ENCODE measurements at places on chromosomes 16 and 17. TPM values are rescaled to one million over a fixed set of nuclear protein-coding genes. Genes with fewer than 3 reads are reported as not detected.

HOXB7 gene
- 2.4 TPM for total RNA-seq

GRCh38 chr17:60230358-60230757 is 80.6 kb downstream of the CA4 start:
- no peaks in the 10 kb centered on the region for H3K4me1 ChIP-seq
- no peak overlapping the region for H3K4me3 ChIP-seq
- H3K27me3 ChIP-seq, result no peaks in the 10 kb centered on the region
- H3K27ac ChIP-seq, result no peak overlapping the region

DNA sequence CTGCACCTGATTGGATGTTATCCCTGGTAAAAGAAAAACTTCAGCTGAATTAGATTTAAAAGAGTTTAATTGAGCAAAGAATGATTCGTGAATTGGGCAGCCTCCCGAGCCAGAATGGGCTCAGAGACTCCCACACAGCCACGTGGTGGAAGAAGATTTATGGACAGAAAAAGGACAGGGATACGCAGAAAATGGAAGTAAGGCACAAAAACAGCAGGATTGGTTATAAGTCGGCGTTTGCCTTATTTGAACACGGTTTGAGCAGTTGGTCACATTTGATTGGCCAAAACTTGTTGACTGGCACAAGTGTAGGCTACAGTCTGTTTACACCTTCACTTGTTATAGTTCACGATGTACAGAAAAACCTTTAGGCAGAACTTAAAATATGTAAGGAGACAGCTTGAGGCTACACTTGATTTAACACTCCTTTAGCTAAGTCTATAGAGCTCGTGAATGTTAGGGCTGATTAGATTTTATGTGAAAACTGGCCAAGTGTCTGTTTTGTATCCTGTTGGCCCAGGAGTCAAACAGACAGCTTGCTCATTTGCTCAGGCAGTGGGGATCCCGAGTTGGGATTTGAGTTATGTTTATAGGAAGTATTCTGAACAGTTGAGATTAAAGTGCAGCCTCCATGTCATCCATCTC is 119.5 kb upstream of the SHISA6 start:
- H3K36me3 ChIP-seq, result no peaks in the 10 kb centered on the region
- no peak overlapping the region for H3K4me3 ChIP-seq
- no peak for DNase-seq
- H3K27me3 ChIP-seq, result no peaks in the 10 kb centered on the region

EPN3 gene
- total RNA-seq, result 1.5 TPM

SMTNL2 gene
- total RNA-seq, result 6.4 TPM

- H3K4me1 ChIP-seq, result peaks cover 19% of the 10 kb centered on the region
- no peak overlapping the region for H3K4me3 ChIP-seq
- no peaks in the 10 kb centered on the region for H3K27me3 ChIP-seq
- no peaks in the 10 kb centered on the region for H3K36me3 ChIP-seq
- no peak for DNase-seq
- H3K27ac ChIP-seq, result no peak overlapping the region
Measured at GRCh38 chr17:34436607-34437006, 73.6 kb upstream of the CCL1 start.

DNA sequence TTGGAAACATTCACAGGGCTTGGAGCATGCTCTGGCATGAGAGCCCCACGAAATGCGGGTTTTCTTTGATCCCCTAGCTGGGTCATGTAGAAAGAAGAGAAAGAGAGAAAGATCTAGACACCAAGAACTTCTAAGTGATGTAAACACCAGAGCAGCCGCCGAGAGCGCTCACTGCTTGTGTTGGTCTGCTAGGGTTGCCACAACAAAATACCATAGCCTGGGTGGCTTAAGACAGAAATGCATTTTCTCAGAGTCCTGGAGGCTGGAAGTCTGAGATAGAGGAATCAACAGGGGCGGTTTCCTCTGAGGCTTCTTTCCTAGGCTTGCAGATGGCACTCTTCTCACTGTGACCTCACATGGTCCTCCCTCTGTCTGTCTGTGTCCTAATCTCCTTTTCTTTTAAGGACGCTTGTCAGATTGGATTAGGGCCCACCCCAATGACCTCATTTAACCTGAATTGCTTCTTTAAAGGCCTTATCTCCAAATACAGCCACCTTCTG is 139.5 kb downstream of the CYLD start:
- H3K36me3 ChIP-seq, result no peaks in the 10 kb centered on the region
- H3K4me3 ChIP-seq, result no peak overlapping the region
- no peaks in the 10 kb centered on the region for H3K4me1 ChIP-seq
- DNase-seq, result no peak

- no peak for DNase-seq
- H3K27ac ChIP-seq, result no peak overlapping the region
Measured at GRCh38 chr17:42886283-42887176, 14.1 kb upstream of the G6PC1 start.

- peaks cover 16% of the 10 kb centered on the region for H3K4me1 ChIP-seq
- no peaks in the 10 kb centered on the region for H3K27me3 ChIP-seq
- no peaks in the 10 kb centered on the region for H3K36me3 ChIP-seq
- no peak for DNase-seq
- H3K4me3 ChIP-seq, result peak overlapping the region; percentile 49
- no peak overlapping the region for H3K27ac ChIP-seq
Measured at GRCh38 chr17:79728908-79729471, 1.8 kb upstream of the ENPP7 start.

DNA sequence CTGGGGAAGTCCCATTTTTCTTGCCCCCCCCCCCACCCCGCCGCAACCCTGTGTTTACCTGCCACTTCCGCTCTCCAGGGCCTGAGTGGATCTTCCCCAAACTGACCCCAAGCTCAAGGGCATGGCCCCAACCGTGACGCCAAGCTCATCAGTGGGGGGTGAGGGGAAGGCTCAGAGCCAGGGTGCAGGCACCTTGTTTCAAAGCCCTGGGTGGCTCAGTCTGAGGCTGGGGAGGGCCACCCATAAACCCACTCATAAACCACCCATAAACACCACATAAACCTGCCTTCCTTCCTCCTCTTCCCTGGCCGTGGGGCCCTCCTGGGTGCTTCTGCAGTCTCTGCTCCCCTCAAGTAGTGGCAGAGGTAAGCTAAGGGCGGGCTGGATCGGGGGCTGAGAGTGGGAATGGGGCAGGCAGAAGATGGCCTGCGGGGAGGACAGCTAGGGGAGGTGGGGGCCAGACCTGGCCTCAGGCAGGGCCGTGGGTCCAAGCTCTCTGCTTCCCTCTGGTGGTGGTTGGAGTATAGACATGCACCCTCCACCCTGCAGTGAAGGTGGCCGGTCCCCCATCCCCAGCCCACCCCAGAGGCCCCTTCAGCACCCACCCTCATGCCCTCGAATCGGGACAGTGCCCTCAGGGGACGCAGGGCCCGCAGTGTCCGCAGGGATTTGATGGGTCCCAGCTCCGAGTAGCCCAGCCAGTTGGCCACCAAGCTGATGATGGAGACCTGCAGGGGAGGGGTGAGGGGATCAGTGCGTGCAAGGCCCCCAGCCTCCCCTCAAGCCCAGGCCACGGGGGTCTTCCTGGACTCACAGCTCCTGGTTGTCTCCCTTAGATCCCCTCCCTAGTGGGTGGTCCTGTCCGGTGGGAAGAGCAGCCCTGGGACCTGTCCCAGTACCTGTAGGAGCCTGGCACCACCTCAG is 14.6 kb upstream of the CD79B start:
- H3K27ac ChIP-seq, result no peak overlapping the region
- peaks cover 12% of the 10 kb centered on the region for H3K4me1 ChIP-seq
- H3K27me3 ChIP-seq, result no peaks in the 10 kb centered on the region
- DNase-seq, result peak; percentile 65

CLDN7 gene
- total RNA-seq, result 98.7 TPM

SOX15 gene
- total RNA-seq, result 0.47 TPM

- H3K27me3 ChIP-seq, result no peaks in the 10 kb centered on the region
- peaks cover 38% of the 10 kb centered on the region for H3K36me3 ChIP-seq
- peaks cover 30% of the 10 kb centered on the region for H3K4me1 ChIP-seq
- H3K27ac ChIP-seq, result peak overlapping the region; percentile 66
Measured at GRCh38 chr17:28385406-28385805, 13.9 kb downstream of the SARM1 start.

- no peaks in the 10 kb centered on the region for H3K36me3 ChIP-seq
- H3K4me1 ChIP-seq, result peaks cover 27% of the 10 kb centered on the region
- DNase-seq, result no peak
- no peaks in the 10 kb centered on the region for H3K27me3 ChIP-seq
- no peak overlapping the region for H3K4me3 ChIP-seq
Measured at GRCh38 chr17:39092692-39093230, 58.7 kb downstream of the PLXDC1 start.

HBQ1 gene
- total RNA-seq, result not detected

CES4A gene
- total RNA-seq, result 14.8 TPM

DNA sequence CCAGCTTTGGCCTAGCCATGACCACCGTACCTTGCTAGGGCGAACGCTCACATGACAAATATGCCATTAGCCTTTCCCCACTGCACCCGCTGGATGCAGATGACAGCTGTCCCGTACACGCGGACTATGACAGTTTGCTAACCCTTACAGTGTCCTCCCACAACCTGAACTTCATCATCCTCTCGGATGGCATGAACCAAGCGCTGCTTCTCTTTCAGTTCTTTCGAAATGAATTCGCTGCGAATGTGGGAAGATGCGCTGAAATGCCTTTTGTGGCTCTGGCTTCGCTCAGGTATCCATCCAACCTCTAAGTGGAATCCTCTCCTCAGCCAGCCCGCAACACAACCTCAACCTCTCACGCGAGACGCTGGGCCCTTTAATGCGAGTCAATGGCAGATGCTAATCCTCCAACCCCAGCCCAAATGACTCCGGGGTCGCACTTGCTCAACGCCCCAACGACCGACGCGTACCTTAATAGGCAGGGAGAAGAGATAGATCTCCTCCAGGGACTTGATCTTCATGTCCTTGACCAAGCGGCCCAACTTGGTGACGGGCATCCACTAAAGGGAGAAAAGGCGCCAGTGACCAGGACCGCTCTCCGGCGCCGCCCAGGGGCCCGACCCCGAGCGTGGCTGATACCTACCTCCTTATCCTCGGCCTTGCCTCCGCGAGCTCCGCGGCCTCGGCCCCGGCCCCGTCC is 670 bp downstream of the RPS2 start:
- no peak for DNase-seq
- H3K36me3 ChIP-seq, result peaks cover 26% of the 10 kb centered on the region
- peak overlapping the region; percentile 92 for H3K4me3 ChIP-seq
- peaks cover 42% of the 10 kb centered on the region for H3K4me1 ChIP-seq
- H3K27ac ChIP-seq, result peak overlapping the region; percentile 98
- H3K27me3 ChIP-seq, result no peaks in the 10 kb centered on the region

DNA sequence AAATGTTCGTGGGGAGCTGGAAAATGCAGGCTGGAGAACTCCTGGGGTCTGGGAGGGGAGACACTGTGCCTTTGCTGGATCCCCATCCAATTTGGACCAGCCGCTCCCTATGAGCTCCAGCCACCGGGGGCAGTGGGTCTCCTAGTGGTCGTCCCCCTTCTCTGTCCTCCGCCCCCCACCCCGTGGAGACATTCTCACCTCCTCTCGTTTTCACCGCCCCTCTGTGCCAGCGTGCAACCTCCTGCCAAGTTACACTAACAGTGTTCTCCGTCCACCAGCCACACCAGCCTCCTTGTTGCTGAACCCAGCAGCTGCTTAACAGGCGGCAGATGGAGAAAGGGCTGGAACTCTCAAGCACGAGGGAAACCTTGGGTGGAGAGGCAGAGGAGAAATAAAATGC is 67.4 kb upstream of the SOX9 start:
- no peak for DNase-seq
- H3K27me3 ChIP-seq, result peaks cover 9% of the 10 kb centered on the region
- no peak overlapping the region for H3K27ac ChIP-seq
- no peaks in the 10 kb centered on the region for H3K36me3 ChIP-seq
- H3K4me3 ChIP-seq, result no peak overlapping the region

DNA sequence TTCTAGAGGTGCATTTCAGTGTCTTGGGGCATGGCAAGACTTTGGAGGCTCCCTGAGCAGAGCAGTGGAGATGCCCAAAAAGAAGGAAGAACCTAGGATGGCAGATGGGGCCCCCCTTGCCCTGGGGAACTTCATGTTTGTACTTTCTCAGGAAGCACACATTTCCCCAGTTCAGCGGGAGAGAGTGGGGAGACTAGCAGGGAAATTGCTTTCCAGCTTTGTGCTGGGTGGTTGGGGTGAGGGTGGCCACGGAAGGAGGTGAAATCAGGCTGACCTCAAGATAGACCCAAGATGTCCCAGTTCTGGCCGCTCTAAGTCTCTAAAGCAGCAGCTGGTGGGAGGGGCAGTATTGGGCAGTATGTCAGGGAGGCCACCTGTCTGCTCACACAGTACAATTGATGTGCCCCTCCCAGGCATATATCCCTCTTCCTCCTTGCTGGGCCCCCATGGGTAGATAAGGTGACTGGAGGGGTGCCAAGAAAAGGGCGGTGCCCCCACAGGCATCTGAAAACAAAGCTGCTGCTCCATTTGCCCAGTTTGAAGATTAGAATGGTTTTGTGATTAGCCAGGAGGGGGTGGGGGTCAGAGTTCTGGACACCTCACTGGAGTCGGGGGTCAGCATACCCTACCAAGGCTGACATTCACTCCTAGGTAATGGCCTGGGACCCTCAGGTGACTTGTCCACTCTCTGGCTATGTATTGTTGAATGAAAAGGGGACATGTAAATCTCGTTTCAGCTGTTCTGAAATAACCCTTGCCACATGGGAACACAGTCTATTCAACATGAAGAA is 17.1 kb upstream of the NAGLU start:
- no peaks in the 10 kb centered on the region for H3K27me3 ChIP-seq
- peak overlapping the region; percentile 90 for H3K27ac ChIP-seq
- H3K36me3 ChIP-seq, result peaks cover 48% of the 10 kb centered on the region

PLCD3 gene
- total RNA-seq, result 38.3 TPM

DNA sequence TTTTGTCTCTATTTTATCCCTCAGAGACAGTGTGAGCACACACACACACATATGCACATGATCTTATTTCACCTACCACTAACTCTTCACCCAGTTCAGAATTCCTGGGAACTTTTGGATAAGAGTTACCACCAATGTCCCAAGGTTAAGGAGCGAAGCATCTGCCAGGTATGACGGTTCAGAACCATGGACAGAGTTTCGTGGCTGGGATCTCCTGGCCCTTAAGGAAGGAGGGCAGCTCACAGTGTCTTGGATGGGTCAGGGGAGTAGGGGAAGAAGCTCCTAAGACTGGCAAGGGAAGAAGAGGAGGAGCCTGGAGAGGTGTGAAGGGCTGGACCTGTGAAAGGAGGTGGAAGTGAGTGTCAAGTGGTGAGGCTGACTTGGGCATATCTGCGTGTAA is 23.0 kb upstream of the TMEM132E start:
- H3K27me3 ChIP-seq, result peaks cover 20% of the 10 kb centered on the region
- H3K4me1 ChIP-seq, result no peaks in the 10 kb centered on the region
- H3K36me3 ChIP-seq, result no peaks in the 10 kb centered on the region
- H3K4me3 ChIP-seq, result no peak overlapping the region

DNA sequence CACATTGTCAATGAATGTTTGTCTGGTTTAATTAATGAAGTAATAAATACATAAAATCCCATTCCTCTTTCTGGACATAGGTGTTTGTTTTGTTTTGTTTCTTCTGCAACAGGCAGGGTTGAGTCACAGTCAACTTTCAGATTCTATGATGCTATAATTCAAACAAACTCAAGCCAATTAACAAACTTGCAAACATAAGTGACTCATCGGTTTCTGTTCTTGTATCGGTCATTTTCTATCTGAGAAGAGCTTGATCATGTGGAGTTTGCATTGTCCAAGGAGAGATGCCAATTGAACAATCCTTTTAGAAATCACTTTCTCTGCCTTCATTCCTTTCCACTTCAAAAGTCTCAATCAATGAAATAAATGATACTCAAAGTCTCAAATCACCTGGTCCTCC is 294.2 kb upstream of the C16orf82 start:
- no peak for DNase-seq
- H3K27ac ChIP-seq, result no peak overlapping the region
- H3K27me3 ChIP-seq, result no peaks in the 10 kb centered on the region
- no peaks in the 10 kb centered on the region for H3K36me3 ChIP-seq

- H3K4me3 ChIP-seq, result no peak overlapping the region
- H3K27ac ChIP-seq, result no peak overlapping the region
- no peaks in the 10 kb centered on the region for H3K27me3 ChIP-seq
- DNase-seq, result no peak
- no peaks in the 10 kb centered on the region for H3K36me3 ChIP-seq
Measured at GRCh38 chr16:13994239-13995106, 74.5 kb downstream of the ERCC4 start.
